ENCODE measurements at places on chromosomes 4 and X. TPM values are rescaled to one million over a fixed set of nuclear protein-coding genes. Genes with fewer than 3 reads are reported as not detected.

The CENPU gene
- total RNA-seq, result 10.3 TPM

The ART3 gene
- total RNA-seq, result not detected

DNA sequence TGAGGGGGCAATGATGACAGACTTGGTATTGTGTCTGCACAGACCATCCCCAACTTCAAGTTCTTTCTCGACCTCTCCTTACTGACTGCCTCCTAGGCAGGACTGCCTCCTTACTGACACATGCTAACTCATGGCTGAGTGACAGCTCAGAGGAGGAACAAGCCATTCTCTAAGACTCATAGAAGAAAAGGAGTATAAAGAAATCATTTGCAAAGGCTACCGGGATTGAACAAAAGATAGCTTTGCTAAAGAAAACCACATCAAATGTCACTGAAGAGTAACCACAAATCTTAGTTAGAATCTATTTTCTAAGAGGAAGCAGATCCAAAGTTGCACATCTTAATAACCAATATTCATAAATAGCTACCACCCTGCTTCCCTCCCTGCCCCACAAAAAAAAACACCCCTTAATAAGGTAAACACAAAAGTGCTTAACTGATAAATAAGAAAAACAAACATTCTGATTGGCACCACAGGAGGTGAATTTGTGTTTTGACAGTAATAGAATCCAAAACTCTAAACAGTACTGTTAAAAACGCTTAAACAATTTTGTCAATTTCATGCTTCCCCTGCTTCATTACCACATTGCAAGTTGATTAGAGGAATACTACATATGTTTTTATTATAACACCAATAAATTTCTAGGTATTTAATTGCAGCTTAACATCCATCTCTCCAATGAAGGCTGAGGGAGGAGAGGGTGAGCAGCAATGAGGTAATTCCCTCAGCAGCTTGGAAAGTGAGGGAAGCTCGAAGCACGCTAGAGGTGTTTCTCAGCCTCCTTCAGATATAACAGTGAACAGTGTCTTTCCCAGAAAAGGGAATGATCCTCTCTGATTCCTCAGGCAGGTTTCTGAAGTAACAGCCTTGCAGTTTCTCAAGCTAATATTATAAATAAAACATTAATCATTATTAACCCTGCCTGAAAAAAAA, 160.0 kb downstream of the HNRNPD start:
- H3K27ac ChIP-seq, result no peak overlapping the region
- H3K4me3 ChIP-seq, result no peak overlapping the region
- no peak for DNase-seq

- H3K27me3 ChIP-seq, result no peaks in the 10 kb centered on the region
- H3K4me1 ChIP-seq, result no peaks in the 10 kb centered on the region
- H3K27ac ChIP-seq, result no peak overlapping the region
- no peak for DNase-seq
- no peaks in the 10 kb centered on the region for H3K36me3 ChIP-seq
- no peak overlapping the region for H3K4me3 ChIP-seq
These were observed 314.6 kb upstream of the CASK start for GRCh38 chrX:42237956-42238355.

GRCh38 chr4:105147553-105148161, 981 bp downstream of the TET2 start:
- peak overlapping the region; percentile 84 for H3K27ac ChIP-seq
- no peaks in the 10 kb centered on the region for H3K36me3 ChIP-seq
- peak overlapping the region; percentile 67 for H3K4me3 ChIP-seq
- H3K4me1 ChIP-seq, result peaks cover 4% of the 10 kb centered on the region

GRCh38 chr4:151862766-151863165, 102.0 kb upstream of the GATB start:
- H3K4me1 ChIP-seq, result peaks cover 11% of the 10 kb centered on the region
- H3K36me3 ChIP-seq, result no peaks in the 10 kb centered on the region
- no peaks in the 10 kb centered on the region for H3K27me3 ChIP-seq
- no peak for DNase-seq

The CSAG3 gene
- not detected for total RNA-seq

DNA sequence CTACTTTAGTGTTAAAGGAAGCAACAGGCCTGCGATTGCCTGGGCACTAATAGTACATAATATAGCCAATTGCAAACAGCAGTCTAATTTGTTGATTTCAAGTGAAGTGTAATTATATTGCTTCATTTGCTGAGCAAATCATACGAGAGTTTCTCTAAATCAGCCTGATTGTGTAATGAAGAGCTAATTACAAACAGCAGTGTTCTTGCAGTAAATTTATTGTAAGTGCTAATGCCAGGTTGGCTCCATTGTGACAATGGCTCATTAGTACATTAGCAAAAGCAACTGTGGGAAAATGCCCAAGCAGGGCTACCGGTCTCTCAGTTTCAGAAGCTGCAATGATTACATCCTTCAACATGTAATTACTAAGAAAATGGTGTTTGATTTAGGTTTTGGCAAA, 591.5 kb downstream of the GALNTL6 start:
- H3K4me3 ChIP-seq, result no peak overlapping the region
- DNase-seq, result no peak
- no peaks in the 10 kb centered on the region for H3K4me1 ChIP-seq
- H3K36me3 ChIP-seq, result no peaks in the 10 kb centered on the region
- no peaks in the 10 kb centered on the region for H3K27me3 ChIP-seq

DNA sequence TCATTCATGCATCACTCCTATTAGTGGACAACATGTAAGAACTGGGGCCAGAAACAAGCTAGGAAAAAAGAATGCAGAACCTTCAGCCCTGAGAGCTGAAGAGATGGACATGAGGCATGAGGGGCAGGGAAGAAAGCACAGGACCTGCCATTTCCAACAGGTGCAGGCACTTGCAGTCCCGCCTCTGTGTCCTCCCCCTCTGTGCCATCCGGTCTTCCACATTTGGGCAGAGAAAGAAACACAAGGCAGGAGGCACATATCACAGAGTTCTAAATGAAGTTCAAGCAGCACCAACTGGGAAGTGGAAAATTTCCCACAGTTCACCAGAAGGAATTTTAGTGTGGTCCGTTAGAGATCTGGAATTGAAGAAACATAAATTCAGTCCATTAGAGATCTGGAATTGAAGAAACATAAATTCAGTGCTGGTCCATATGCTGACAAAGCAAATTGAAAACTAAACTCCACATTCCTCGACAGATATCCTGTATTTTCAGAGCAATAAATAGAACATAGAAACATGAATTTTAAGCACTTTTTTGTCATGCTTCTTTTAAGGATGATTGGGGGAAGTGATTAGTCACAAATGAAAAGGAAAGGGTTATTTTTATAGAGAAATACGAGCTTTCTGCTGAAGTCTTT, 57.2 kb upstream of the DAPP1 start:
- no peaks in the 10 kb centered on the region for H3K27me3 ChIP-seq
- H3K36me3 ChIP-seq, result no peaks in the 10 kb centered on the region
- DNase-seq, result no peak
- H3K4me3 ChIP-seq, result no peak overlapping the region

DNA sequence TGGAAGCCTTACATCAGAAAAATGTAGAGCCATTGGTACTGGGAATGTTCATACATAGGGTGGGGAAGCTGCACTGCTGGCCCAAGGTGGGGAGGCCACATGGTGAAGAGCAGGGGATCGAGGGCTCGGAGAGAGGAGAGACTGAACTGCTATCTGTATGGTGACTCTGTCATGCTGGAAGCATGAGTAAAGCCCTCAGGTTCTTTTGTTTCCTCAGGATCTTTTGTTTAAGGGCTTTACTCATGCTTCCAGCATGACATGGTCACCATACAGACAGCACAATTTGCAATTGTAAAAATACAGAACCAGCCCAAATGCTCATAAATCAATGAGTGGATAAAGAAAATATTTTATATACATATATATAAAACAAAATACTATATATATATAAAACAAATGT, 78.4 kb downstream of the KLF8 start:
- no peak overlapping the region for H3K4me3 ChIP-seq
- H3K27ac ChIP-seq, result no peak overlapping the region
- no peak for DNase-seq
- H3K4me1 ChIP-seq, result no peaks in the 10 kb centered on the region
- no peaks in the 10 kb centered on the region for H3K27me3 ChIP-seq

GRCh38 chrX:63652086-63652765, 132.8 kb downstream of the ARHGEF9 start:
- no peaks in the 10 kb centered on the region for H3K4me1 ChIP-seq
- H3K36me3 ChIP-seq, result peaks cover 10% of the 10 kb centered on the region
- H3K27me3 ChIP-seq, result no peaks in the 10 kb centered on the region

- no peaks in the 10 kb centered on the region for H3K36me3 ChIP-seq
- H3K4me3 ChIP-seq, result no peak overlapping the region
- no peak for DNase-seq
These were observed 34.0 kb upstream of the ENPP6 start for GRCh38 chr4:184251670-184251980.

The CHIC2 gene
- total RNA-seq, result 85.0 TPM

- H3K27me3 ChIP-seq, result no peaks in the 10 kb centered on the region
- no peak for DNase-seq
- H3K36me3 ChIP-seq, result no peaks in the 10 kb centered on the region
- no peaks in the 10 kb centered on the region for H3K4me1 ChIP-seq
- no peak overlapping the region for H3K4me3 ChIP-seq
These were observed 196.6 kb upstream of the AGA start for GRCh38 chr4:177638871-177639270.

- H3K4me3 ChIP-seq, result no peak overlapping the region
- H3K27ac ChIP-seq, result no peak overlapping the region
- H3K27me3 ChIP-seq, result no peaks in the 10 kb centered on the region
- peak; percentile 42 for DNase-seq
These were observed 229.8 kb upstream of the SFRP2 start for GRCh38 chr4:154018659-154019058.

GRCh38 chrX:45824471-45824870, 623.8 kb upstream of the DIPK2B start:
- DNase-seq, result no peak
- H3K4me1 ChIP-seq, result no peaks in the 10 kb centered on the region
- H3K36me3 ChIP-seq, result no peaks in the 10 kb centered on the region

The F8A2 gene
- total RNA-seq, result not detected

The ZFYVE28 gene
- 85.4 TPM for total RNA-seq

- H3K27me3 ChIP-seq, result no peaks in the 10 kb centered on the region
- H3K27ac ChIP-seq, result no peak overlapping the region
- H3K36me3 ChIP-seq, result peaks cover 19% of the 10 kb centered on the region
- no peak overlapping the region for H3K4me3 ChIP-seq
- peaks cover 3% of the 10 kb centered on the region for H3K4me1 ChIP-seq
These were observed 180.6 kb upstream of the MAP3K15 start for GRCh38 chrX:19695884-19696283.

- no peaks in the 10 kb centered on the region for H3K4me1 ChIP-seq
- H3K36me3 ChIP-seq, result no peaks in the 10 kb centered on the region
- no peak overlapping the region for H3K27ac ChIP-seq
- H3K4me3 ChIP-seq, result no peak overlapping the region
These were observed 48.3 kb upstream of the NAP1L2 start for GRCh38 chrX:73262991-73263390.

The PCSK1N gene
- 0.35 TPM for total RNA-seq

- no peaks in the 10 kb centered on the region for H3K27me3 ChIP-seq
- H3K4me1 ChIP-seq, result no peaks in the 10 kb centered on the region
- H3K4me3 ChIP-seq, result no peak overlapping the region
- no peak for DNase-seq
- no peak overlapping the region for H3K27ac ChIP-seq
- H3K36me3 ChIP-seq, result no peaks in the 10 kb centered on the region
These were observed 84.8 kb upstream of the SOX3 start for GRCh38 chrX:140589657-140590056.

- H3K27ac ChIP-seq, result no peak overlapping the region
- no peaks in the 10 kb centered on the region for H3K36me3 ChIP-seq
- no peak for DNase-seq
- H3K4me3 ChIP-seq, result no peak overlapping the region
These were observed 99.8 kb downstream of the LARP7 start for GRCh38 chr4:112736718-112737135.

DNA sequence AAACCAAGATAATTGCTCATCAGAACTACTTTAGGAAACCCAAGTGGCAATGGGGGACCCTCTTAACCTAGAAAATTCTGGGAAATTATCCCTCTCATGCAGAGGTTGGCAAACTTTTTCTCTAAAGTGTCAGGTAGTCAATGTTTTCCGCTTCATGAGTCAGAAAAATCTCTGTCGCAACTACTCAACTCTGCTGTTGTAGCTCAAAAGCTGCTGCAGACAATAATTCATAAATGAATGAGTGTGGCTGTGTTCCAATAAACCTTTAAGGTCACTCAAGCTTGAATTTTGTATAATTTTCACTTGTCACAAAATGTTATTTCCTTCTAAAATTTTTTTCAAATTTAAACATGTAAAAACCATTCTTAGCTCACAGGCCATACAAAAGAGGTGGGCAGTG, 193.4 kb upstream of the MID1 start:
- no peaks in the 10 kb centered on the region for H3K4me1 ChIP-seq
- no peak overlapping the region for H3K4me3 ChIP-seq
- no peak overlapping the region for H3K27ac ChIP-seq

DNA sequence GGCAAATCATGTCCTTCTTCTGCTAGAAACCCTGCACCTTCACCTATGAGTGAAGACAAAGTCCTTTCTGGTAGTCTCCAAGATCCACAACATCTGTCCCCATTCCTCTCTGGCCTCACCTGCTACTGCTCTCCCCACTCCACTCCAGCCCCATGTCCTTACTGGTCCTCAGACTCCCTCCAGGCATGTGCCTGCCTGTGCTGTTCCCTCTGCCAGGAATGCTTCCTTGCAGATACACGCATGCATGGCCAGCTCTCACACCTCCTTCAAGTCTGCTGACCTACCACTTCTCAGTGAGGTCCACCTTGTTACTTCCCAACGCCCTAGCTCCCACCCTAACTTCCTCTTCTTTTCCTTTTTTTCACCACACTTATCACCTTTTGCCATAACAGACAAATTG, 18.1 kb downstream of the HMGB2 start:
- no peaks in the 10 kb centered on the region for H3K27me3 ChIP-seq
- H3K4me3 ChIP-seq, result no peak overlapping the region
- no peak for DNase-seq
- peaks cover 32% of the 10 kb centered on the region for H3K36me3 ChIP-seq

The ARSJ gene
- total RNA-seq, result 1.5 TPM

The HTN1 gene
- total RNA-seq, result not detected

- H3K36me3 ChIP-seq, result no peaks in the 10 kb centered on the region
- H3K27ac ChIP-seq, result no peak overlapping the region
- H3K27me3 ChIP-seq, result no peaks in the 10 kb centered on the region
- no peak overlapping the region for H3K4me3 ChIP-seq
These were observed 179.0 kb downstream of the KCNIP4 start for GRCh38 chr4:21769404-21770147.

DNA sequence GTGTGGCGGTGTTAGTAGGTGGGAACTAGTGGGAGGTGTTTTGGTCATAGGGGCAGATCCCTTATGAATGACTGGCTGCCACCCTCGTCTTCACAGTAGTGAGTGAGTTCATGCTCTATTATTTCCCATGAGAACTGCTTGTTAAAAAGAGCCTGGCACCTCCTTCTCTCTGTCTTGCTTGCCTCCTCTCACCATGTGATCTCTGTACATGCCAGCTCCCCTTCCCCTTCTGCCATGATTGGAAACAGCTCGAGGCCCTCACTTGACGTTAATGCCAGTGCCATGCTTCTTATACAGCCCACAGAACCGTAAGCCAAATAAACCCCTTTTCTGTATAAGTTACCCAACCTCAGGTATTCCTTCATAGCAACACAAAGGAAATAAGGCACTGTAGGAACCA, 21.7 kb downstream of the PNMA6F start:
- DNase-seq, result no peak
- no peaks in the 10 kb centered on the region for H3K36me3 ChIP-seq
- H3K4me3 ChIP-seq, result no peak overlapping the region
- H3K27ac ChIP-seq, result no peak overlapping the region
- H3K4me1 ChIP-seq, result no peaks in the 10 kb centered on the region

GRCh38 chr4:25913056-25913850, 767 bp upstream of the SMIM20 start:
- peak overlapping the region; percentile 97 for H3K27ac ChIP-seq
- peaks cover 18% of the 10 kb centered on the region for H3K4me1 ChIP-seq
- peak overlapping the region; percentile 91 for H3K4me3 ChIP-seq

- H3K4me1 ChIP-seq, result peaks cover 43% of the 10 kb centered on the region
- H3K36me3 ChIP-seq, result peaks cover 13% of the 10 kb centered on the region
- H3K27ac ChIP-seq, result peak overlapping the region; percentile 63
- H3K4me3 ChIP-seq, result no peak overlapping the region
- no peaks in the 10 kb centered on the region for H3K27me3 ChIP-seq
These were observed 32.3 kb downstream of the GAB3 start for GRCh38 chrX:154718616-154719015.
